ENCODE measurements at places on chromosomes 11 and 22.

DNA sequence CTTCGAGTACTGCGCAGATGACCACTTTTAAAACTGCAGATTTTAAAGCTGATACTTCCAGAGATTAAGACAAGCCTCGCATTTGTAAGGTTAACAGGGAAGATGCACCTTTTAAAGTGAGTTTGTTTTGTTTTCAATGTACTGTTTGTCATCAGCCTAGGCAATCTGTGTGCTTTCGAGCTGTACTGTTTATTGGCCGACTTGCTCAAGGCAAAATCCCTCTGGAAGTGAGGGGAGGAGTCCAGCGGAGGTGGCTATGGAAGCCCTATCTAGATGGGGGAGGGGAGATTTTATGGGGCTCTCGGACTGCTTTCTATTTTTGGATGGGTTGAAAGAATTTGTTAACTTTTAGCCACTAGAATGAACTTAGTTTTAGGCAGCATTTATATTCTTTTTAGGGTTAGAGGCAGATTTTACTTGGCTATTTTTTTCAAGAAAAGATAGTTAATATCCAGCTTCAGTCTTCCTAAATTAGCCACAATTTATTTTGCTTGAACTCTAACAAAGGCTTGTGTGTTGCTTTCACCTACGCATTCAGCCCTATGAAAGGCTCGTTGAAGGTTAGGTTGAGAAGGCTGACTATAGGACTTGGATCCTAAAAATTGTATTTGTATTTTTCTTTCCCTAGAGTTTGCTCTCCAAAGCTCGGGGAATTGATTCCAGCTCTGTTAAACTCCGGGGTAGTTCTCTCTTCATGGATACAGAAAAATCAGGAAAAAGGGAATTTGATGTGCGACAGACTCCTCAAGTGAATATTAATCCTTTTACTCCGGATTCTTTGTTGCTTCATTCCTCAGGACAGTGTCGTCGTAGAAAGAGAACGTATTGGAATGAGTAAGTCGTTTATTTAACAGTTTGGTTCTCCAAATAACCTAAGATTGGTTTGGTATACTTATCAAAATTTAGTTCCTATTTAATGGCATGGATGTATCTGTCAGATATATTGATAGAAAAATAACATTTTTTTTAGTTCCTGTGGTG lies 2.1 kb downstream of the WEE1 start:
- DNase-seq, result peak; percentile 78

DNA sequence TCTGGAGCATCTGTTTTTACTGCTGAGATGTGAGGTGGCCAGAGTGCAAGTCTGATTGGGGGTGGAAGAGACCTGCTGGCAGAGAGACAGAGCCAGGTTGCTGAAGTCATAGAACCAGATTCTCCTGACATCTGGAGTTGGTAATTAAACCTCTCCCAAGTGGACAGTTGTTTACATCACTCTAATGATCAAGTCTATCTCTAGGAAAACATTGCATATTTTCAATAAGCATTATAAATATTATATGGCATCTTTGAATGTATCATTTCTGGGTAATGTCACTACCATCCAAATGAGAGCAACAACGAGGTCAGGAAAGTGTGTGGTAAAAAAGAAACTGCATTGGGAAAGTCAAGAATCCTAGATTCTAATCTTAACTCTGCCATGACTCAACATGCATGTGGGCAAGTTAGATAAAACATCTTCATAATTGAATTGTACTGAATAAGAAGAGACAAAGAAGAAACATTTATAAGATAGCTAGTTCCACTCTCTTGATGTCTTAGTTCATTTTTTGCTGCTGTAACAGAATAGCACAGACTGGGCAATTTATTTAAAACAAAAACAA lies 351.2 kb upstream of the API5 start:
- no peak for DNase-seq

DNA sequence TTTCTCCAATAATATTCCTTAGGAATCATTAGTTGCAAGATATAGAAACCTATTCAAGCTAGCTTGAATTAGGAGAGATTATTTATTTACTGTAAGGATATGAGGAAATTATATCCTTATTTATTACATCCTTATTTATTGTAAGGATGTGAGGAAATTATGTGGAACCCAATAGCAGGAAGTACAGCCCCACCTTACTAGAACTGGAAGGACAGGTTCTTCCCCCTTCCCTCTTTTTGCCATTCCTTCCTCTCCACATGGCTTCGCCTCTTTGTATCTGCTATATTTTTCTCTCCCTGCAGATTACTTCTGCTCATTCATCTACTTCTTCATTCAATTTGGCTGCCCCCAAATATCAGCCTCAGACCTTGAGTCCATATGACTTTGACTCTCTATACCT lies 49.5 kb upstream of the B3GNT6 start:
- DNase-seq, result no peak

DNA sequence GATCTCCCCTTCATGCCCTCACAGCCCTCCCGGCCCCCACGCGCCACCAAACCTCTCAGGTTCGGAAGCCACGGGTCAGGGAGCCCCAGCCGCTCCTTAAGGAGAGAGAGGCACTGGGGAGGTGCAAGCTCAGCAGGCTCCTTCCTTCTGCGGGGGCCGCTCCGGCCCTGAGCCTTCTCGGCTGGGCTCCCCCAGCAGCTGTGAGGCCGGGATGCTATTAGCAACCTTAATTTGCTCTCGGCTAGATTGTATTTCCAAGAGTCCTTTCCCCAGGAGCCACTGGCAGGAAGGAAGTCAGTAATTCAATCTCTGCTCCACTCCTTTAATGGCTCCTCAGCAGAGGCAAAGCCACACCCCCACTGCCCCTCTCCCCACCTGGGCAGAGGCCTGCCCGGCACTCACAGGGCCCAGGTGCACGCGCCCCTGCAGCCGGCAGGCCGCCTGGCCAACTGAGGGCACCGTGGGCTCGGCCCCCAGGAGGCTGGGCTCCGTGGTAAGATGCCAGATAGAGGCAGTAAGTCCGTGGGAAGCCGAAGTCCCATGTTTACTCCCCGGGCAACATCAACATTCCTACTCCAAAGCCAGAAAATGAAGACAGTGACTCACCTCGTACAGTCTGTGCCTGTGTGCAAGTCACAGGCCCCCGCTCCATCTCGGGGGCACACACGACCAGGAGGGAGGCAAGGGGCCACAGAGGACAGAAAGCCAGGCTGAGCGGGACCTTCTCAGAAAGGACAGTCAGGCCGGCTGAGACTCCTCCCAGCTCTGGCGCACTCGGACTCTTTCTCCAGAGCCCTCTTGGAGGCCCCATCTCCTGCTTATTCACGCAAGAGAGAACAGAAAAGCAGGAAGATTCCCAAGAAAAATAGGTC lies 5.2 kb downstream of the IGSF9B start:
- peak; percentile 80 for DNase-seq

DNA sequence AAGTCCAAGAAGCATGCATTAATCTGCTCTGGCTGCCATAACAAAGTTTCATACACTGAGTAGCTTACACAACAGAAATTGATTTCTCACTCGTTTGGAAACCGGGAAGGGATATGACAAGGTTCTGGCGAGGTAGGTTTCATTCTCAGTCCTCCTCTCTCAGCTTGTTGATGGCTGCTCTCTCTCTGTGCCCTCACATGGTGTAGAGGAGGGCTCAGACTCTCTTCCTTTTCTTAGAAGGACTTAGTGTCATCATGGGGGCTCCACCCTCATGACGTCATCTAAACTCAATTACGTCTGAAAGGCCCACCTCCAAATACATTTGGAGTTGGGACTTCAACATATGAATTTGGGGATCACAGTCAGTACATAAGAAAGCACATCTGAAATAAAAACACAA lies 18.6 kb downstream of the GLYATL1 start:
- no peak for DNase-seq

DNA sequence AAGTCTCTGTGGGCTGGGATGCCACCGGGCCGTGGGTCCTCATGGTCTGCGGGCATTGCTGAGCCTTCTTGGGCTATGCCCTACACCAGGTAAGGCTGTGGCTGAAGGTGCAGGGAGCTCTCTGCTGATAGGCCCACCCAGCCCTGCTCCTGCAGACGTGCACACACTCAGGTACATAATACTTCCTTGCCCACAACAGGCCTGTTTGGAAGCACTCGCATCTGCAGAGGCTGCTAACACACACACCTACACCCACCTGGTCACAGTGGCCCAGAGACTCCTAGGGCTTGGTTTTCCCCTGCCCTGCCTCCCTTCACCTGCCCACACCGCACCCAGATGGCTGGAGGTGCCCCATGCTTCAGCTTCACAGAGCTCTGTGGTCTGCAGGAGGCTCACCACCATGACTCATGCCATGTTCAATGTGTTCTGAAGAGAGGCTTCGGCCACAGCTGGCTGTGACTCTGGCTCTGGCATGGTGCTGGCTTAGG lies 72.8 kb upstream of the KCNQ1OT1 start:
- no peak for DNase-seq

- DNase-seq, result peak; percentile 5
Measured at GRCh38 chr11:70141486-70142220, 61.4 kb upstream of the FADD start.

DNA sequence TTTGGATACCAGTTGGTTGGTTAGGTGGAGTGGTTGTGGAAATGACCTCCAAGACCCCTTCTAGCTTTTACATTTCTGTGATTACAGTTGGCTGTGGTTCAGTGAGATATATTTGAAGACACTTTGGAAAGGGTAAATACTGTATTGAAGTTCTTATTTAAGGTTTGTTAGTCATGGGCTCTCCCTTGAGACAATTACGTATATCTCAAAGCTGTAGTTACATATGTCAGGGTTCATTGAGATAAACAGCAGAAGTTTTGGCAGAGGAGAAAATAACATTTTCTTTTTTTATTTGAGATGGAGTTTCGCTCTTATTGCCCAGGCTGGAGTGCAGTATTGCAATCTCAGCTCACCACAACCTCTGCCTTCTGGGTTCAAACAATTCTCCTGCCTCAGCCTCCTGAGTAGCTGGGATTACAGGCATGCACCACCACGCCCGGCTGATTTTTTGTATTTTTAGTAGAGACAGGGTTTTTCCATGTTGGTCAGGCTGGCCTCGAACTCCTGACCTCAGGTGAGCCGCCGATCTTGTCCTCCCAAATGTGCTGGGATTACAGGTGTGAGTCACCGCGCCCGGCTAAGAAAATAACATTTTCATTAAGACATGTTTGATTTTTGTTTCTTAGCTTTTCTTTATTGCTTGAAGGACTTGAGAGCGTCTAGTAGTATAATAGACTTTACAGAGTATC lies 1.9 kb downstream of the RNF121 start:
- no peak for DNase-seq

DNA sequence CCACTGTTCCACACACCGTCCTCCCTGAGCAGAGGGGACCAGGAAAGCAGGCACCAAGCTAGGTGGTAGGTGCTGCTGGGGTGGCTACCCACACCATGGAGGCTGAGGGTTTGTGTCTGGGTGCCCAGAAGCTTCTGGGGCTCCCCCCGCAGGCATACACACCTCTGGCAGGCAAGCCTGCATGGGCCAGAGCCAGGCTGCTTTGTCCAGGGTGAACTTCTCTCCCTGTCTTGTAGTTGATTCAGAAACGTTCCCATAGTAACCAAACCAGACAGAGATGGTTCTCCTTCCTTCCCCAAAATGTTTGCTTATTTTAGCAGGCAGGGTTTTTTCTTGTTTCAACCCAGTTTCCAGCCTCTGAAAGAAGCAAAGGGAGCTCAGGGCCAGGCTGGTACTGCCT lies 40.9 kb upstream of the SUSD2 start:
- no peak for DNase-seq

DNA sequence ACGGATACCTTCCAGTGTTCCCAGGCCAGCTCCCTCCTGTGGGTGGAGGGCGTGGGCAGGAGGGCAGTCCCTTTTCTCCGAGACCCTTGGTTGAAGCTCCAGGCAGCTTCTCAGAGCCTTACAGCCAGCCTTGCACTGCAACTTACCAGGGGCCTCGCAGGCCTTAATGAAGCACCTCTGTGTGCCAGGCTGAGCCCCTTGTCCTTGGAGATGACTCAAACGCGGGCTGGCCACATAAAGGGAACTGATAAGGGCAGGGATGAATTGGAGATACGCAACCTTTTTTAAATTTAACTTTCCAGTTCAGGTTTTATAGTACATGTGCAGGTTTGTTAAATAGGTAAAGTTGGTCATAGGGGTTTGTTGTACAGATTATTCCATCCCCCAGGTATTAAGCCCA lies 72.7 kb downstream of the WNT7B start:
- no peak for DNase-seq

DNA sequence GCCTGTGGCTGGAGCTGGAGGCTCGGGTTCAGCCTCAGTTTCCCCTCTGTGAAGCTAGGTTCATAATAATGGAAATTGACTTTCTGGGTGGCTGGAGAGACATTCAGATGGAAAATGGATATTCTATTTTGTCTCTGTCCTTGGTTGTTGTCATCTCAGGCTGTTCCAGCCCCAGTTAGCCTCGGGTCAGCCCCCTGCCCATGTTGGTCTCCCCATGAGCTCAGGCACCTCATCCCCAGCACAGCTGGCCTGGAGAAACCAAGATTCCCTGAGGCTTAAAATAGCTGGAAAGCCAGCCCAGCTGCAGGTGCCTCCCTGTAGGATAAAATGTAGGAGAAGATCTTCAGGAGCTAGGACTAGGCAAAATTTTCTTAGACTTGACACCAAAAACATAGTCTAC lies 129.5 kb downstream of the MED15 start:
- DNase-seq, result no peak

DNA sequence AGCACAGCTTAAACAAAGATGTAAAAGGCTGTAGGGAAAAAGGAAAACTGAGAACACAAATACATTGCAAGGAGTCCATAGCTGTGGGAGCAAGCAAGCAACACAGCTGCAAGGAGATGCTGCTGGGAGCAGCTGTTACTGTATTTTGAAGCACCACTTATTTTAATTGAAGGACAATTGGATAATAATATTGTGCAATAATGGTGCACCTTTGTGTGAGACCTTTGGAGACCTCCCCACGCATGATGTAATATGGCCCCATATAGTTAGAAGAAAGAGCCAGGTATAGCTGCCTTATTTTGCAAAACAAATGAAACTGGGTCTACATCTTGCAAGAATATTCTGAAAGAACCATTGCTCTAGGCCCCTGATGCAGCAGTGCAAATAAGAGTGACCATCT lies 191.1 kb upstream of the KIRREL3 start:
- DNase-seq, result no peak

DNA sequence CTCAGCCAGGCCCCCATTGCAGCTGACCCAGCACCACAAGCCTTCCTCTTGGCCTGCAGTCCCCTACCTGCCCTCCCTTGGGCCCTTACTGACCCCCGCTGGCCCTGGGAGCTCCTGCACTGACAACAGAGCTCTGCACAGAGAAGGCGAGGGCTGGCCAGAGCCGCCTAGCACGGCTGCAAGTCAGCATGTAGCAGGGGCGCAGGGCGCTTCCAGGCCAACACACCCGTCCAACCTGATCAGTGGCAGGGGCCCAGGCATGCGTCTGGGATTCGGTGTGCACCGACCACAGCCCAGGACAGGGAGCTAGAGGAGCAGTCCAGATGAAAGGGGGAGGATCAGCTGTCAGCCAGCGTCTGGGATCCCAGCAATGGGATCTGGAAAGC lies 7.6 kb downstream of the WNT7B start:
- no peak for DNase-seq

- DNase-seq, result no peak
Measured at GRCh38 chr11:125448136-125448535, 47.9 kb downstream of the FEZ1 start.

- DNase-seq, result no peak
Measured at GRCh38 chr11:2409126-2409525, 8.6 kb downstream of the TSSC4 start.
